CD4-positive, alpha-beta T cell treated with Interleukin-15 for 1 hour (primary cell): ENCODE measurements at places on chromosomes 16 and 17.
A peak's percentile ranks its signal among the peaks of the same experiment; 100 is the strongest.

DNA sequence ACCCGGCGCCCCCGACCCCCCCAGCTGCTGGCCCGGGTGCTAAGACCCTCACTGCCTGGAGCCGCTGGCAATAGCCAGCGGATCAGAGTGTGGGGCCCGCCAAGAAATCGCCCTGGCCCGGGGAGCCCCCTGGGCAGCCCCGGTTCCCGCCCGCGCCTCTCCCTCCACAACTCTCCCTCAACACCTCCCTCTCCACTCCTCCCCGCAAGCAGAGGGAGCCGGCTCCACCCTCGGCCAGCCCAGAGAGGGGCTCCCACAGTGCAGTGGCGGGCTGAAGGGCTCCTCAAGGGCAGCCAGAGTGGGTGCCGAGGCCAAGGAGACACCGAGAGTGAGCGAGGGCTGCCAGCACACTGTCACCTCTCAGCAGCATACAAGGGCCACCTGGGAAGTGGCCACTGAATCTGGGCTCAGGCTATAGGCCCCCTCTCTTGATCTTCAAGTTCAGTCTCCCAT lies 385.5 kb downstream of the SEC14L1 start:
- no peak for DNase-seq

GRCh38 chr16:56898847-56899246 lies 33.1 kb upstream of the HERPUD1 start:
- no peak for DNase-seq

DNA sequence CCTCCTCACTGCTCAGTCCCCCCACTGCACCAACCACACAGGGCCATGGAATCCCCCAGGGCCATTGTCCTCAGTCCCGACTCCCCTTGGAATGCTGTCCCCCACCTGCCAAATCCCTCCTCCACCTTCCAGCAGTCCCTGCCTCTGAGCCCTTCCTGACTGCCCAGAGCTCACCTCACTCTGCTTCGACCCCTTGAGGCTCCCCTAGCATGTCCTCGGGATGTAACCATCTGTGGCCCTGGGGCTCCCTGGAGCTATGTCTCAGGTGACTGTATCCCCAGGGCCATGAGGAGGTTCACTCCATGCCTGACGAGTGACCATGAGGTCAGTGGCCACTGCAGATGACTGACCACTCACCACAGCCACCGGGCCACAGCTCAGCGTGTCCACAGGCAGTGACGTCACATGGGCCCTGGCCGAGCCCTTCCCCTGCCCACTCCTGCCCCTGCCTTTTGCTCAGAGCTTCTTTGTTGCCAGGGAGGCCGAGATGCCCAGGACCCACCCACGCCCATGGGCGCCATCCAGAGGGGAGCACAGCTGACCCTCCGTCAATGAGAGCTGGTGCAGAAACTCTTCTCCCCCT lies 7.7 kb upstream of the PIEZO1 start:
- DNase-seq, result no peak

- DNase-seq, result no peak
Measured at GRCh38 chr17:8463099-8463498, 27.4 kb downstream of the NDEL1 start.

- DNase-seq, result no peak
Measured at GRCh38 chr17:81551458-81552243, 502 bp downstream of the FAAP100 start.

DNA sequence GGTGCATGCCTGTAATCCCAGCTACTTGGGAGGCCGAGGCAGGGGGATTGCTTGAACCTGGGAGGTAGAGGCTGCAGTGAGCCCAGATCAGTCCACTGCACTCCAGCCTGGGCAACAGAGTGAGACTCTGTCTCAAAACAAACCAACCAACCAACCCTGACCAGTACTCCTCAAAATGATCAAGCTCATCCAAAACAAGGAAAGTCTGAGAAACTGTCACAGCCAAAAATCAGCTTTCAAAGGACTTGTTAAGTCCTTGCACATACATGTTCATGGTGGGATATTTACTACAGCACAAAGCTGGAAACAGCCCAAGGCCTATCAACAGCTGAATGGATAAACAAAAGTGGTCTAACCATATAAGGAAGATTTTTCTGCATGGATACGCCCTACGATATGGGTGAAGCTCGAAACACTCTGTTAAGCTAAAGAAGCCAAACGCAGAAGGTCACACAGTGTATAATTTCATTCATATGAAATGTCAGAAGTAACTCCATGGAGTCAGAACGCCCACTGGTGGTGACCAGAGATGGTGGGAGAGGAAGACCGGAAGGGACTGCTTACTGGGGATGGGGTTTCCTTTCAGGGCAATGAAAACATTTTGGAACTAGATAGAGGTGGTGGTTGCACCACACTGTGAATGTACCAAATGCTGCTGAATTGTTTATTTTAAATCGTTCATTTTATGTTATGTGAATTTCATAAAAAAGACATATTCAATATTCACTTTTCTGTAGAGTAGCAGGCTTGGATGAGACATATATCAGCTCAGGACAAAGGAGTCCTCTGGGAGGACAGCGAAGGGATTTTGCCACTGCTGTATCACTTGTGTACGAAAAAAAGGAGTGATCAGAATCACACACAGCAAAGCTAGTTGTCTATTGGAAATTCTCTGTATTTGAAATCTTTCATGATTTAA lies 17.7 kb downstream of the CCL17 start:
- no peak for DNase-seq

DNA sequence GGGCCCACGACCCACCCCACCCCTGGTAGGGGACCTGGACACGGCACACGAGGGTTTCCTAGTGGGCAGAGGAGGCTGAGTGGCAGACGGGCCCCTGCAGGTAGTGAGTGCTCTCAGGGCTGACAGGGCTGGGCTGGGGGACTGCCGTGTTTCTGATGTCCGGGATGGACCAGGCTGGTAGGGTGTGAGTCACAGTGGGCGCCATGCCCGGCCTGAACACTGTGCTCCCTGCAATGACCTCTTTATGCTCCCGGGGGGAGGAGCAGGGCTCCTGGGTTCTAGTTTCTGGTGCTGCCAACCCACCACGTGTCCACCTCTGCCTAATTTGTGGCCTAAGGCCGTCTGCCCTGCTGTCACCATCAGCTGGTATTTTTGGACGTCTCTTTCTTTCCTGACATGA lies 26.3 kb downstream of the ARHGAP23 start:
- DNase-seq, result no peak

DNA sequence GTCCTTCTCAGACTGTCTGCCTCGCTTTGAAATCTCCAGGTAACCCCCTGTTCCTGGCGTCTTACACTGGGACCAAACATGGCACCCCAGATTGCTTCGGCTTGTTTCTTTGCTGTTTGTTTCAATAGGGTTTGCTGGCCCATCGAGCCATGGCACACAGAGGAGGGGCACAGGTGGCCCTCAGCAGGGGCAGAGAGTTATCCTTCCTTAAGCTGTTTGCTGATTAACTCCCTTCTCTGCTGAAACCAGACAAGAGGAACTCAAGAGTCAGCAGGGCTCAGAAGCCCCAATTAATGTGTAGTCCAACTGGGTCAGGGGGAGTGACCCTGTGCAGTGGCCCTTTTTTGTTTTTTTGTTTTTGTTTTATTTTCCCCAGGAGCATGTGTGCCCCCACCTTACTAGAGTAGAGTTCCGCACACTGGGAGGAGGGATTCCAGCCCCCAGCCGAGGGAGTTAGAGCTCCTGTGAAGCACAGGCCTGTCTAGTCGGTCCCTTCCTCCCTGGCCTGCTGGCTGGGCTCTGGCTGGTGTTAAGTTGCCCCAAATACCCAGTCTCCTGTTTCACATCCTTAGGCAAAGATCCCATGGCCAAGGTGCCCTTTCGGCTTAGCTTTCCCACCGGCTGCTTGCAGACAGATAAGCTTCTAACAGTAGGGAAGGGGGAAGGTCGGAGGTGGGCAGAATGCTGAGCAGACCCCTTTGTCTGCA lies 39.3 kb downstream of the YPEL2 start:
- DNase-seq, result no peak

DNA sequence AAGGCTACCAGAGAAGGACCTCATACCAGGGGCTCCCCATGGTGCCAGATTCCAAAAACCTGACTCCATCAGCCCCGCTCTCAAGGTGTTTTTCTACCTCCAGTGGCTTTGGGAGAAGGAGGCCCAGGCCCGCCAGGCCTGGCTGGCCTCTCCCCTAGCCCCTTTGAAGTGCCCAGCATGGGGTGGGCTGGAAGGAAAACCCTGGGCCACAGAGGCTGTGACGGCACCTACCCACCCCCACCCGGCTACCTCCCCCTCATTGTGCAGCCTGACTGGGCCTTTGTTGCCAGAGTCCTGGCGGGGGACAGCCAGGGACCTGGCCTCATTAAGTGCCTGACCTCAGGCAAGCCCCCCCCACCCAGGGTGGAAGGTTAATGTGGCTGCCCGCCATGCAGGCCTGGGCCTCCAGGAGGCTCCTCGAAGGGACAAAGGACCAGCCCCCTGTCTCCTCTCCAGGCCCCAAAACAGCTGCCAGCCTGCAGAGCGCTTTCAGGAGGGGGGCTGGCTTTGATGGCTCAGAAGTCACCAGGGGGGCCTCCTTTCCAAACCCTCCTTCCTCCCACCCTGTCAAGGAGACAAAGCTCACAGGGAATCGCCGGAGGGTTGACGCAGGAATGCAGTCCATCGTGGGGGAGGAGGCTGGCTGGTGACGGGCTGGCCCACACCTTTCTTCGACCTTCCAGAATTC lies 159.4 kb downstream of the ZNF423 start:
- DNase-seq, result no peak

- no peak for DNase-seq
Measured at GRCh38 chr16:73315645-73316044, 267.7 kb upstream of the ZFHX3 start.

DNA sequence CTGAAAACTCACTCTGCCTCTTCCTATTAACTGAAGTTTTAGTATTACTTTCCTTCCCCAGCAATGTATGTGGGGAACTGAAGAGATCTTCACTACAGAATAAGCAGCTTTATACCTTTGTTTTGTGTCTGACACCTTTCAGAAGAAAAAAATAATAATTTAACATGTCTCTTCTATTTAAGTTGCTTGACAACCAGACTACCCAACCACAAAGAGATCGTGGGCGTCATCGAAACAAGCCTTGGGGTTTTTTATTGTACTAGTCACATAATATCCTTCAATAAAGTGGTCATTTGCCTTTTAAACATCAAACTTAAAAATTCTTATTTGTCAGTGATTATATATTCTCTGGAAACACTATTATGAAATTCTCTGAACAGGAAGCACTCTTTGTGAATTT lies 123.7 kb downstream of the CHD9NB start:
- no peak for DNase-seq

GRCh38 chr16:24488045-24488444 lies 51.3 kb upstream of the RBBP6 start:
- no peak for DNase-seq

GRCh38 chr17:46191322-46192188 lies 1.7 kb downstream of the KANSL1 start:
- DNase-seq, result peak; percentile 63

GRCh38 chr16:4217204-4218131 lies 24.4 kb downstream of the SRL start:
- DNase-seq, result no peak

GRCh38 chr16:49461517-49461951 lies 87.9 kb downstream of the C16orf78 start:
- peak; percentile 9 for DNase-seq

GRCh38 chr16:51924744-51925143 lies 622.2 kb downstream of the TOX3 start:
- DNase-seq, result no peak

DNA sequence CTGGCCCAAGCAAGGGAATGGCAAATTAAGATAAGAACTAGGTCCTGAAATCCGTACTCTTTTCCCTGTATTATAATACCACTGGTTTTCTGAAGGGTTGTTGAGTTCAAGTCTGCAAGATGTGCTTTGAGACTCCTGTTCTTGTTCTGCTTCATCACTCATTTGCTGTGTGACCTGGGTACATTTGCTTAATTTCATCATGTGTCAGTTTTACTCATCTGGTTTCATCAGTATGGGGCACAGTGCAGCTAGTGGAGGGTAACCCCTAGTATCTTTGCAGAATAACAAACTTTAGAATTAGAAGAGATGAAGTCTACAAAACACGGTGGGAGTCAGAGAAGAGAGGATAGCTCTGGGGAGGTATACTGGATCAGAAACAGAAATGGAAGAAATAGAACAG lies 21.9 kb upstream of the EFCAB13 start:
- DNase-seq, result no peak

GRCh38 chr17:50149417-50150353 lies 792 bp downstream of the PPP1R9B start:
- peak; percentile 48 for DNase-seq

- no peak for DNase-seq
Measured at GRCh38 chr16:67701420-67701819, 17.7 kb downstream of the GFOD2 start.

DNA sequence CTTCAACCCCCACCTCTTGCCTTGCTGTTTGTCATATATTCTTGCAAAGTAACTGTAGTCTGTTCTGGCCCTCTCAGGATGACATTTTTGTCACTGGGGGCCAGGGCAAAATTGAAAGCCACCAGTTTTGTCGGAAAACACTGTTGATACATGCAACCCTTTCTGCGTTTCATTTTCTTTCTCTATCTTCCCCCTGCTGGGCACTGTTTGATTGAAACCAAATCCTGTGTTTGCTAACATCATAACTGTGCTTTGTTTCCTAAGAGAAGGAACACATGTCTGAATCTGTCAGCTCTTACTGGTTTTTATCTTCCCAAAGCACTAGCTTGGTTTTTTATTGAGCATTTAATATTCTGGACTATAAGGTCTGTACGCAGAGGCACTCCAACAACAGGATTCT lies 11.7 kb upstream of the CPPED1 start:
- DNase-seq, result no peak

- DNase-seq, result no peak
Measured at GRCh38 chr16:78791011-78791410, 691.6 kb downstream of the WWOX start.

- no peak for DNase-seq
Measured at GRCh38 chr17:28379814-28380801, 8.6 kb downstream of the SARM1 start.

GRCh38 chr16:28298511-28298878 lies 6.2 kb downstream of the SBK1 start:
- no peak for DNase-seq

DNA sequence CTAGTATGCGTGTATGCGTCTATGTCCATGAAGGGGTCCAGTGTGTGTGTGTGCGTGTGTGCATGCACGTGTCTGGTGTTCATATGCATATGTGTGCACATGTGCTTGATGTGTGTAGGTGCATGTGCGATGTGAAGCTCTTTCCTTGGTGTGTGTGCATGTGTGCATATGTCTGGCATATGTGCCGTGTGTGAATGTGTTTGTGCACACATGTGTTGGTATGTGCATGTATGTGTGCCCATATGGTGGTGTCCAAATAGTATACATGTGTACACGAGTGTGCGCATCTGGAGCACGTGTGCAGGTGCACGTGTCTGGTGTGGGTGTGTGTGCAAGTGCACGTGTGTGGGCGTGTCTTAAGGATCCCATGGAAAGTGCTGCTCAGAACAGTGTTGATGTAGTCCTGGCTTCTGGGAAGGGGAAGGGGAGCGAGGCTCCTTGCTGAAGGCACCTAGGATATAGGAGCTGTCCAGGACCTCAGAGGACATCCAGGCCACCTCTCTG lies 17.0 kb downstream of the CACNA1G start:
- DNase-seq, result no peak

GRCh38 chr17:78951967-78952551 lies 26.9 kb upstream of the TIMP2 start:
- DNase-seq, result no peak
